Central memory CD8-positive, alpha-beta T cell (primary cell): ENCODE measurements at places on chromosomes 3 and 15.

DNA sequence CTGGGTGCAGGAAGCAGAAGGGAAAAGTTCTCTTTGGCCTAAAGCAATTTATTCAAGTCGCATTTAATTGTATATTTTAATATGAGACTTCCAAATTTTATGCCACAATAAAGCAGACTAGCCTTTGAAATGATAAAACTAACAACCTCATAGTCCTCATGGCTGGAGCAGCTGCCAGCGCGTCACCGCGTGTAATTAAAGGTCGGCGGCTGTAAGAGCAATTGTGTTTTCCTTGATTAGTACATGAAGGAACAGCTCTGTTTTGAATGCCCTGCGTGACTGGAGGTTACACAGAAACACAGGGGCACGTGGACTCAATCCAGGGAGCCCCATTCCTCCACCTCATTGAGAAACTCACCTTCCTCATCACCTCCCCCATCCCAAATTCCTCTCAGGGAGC is 10.1 kb upstream of the LRRC15 start:
- DNase-seq, result no peak

DNA sequence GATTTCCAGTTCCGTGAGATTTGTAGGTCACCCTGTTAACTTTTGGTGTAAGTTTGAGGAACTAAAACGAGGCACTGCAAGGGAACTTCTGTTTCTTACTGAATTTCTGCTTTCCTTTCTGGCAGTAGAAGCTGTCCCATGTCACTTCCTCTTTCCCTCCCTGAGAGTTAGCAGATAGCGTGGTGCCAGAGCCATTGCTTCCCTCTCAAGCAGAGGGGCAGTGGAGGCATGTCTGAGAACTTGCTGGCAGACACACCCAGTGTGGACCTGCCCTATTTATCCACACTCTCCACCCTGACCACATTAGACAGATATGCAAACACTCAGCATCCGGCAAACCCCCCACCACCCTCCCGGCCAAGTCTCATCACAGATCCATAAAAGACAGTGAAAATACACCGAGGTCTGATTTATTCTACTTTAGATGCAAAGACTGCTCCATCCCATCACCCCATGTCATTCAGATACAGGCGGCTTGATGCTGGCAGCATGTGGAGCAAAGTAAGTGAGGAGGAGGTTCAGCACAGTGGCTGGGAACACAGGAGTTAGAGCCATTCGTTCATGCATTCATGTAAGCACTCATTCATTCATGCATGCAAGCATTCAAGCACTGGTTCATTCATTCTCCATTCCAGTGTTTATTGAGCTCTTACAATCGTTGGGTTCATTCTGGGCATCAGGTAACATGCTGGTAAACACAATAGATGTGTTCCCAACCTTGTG is 324.7 kb downstream of the SHQ1 start:
- no peak for DNase-seq

DNA sequence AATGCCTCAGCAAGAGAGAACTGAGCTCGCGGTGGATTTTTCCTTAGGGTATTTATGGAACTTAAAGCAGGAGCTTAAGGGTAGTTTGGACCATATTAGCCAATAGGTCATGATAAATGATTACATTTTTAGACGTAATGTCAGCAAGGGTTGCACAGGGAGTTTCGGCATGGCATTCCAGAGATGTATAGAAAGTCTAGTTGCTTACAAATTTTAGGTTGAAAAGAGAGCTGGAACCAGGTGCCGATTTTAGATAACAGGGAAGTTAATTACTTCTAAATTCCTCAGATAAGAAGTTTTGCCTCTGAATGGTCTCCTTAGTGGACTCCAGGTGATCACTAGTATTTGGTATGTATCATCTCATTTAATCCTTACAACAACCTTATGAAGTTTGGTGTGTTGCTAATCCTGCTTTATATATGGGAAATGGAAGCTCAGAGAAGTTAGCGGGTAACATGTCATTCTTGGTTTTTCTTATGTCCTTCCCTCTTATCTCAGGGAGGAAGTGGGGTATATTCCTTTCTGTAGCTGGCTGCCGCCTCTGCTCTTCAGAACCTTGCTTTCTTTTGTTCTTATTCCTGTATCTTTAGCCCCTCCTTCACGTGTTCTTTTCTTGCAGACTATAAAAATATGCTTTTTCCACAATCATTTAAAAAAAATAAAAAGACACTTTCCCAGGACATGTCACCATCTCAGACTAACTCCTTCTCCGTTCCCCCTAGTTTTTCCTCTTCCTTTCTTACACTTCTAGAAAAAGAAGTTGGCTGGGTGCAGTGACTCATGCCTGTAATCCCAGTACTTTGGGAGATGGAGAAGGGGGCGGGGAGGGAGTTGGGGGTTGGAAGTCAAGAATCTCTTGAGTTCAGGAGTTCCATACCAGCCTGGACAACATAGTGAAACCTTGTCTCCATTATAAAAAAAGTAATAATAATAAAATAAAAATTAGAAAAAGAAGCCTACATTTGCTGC is 25.7 kb downstream of the IQGAP1 start:
- DNase-seq, result no peak

DNA sequence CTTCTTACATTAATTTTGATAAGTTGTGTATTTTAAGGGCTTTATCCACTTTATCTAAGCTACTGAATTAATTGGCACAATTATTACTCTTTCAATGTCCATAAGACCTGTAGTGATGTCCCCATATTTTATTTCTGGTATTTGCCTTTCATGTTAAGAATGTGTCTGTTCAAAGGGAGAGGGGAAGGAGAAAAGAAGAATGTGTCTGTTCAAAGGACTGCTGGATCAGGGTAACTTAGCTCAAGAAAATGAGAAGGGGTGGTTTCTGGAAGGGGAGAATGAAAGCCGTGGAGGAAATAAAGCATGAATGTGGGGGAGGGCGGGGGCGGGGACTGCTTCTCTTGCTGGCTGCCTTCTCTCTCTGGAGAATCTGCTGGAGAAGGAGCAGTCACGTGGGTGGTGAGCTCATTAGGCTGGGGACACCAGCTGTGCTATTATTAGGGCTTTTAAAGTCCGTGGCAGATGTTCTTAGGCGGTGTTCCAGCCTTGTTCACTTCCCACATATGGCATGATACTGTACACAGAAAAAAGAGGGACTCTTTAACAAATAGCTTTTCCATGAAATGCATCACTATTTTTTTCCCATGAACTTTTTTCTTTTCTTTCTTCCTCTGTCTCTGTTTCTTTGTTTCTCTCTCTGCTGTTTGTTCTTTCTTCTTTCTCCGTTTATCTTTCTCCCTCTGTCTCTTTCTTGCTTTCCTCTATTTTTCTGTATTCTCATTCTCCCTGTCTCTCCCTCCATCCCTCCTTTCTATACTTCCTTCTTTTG is 63.7 kb upstream of the ULK4 start:
- no peak for DNase-seq

DNA sequence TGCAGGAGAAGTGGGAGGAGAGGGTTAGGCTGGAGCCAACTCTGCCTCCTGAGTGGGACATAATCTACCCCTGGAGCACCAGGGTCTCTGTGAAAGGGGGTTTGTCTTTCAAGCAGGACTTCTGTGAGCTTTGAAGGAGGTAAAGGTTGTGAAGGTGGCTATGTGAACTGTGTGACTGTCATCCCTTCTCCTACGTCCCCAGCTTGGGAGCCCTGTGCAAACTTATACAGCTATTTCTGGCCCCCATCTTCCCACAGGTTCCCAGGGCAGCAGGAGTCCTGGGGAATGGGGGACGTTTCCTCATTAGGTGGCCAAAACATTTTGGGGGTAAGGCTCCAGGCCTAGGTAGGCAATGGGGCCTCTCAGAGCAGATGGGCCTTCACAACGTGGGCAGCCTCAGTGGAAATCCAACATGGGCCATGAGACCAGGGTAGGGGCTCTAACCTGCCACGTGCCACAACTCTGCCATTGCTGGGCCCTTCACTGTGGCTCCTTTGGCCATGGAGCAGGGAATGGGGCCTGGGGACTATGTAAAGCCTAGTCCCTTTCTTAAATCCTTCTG is 3.5 kb downstream of the VIPR1 start:
- DNase-seq, result no peak

GRCh38 chr15:85837011-85837433 is 42.3 kb upstream of the KLHL25 start:
- DNase-seq, result no peak

DNA sequence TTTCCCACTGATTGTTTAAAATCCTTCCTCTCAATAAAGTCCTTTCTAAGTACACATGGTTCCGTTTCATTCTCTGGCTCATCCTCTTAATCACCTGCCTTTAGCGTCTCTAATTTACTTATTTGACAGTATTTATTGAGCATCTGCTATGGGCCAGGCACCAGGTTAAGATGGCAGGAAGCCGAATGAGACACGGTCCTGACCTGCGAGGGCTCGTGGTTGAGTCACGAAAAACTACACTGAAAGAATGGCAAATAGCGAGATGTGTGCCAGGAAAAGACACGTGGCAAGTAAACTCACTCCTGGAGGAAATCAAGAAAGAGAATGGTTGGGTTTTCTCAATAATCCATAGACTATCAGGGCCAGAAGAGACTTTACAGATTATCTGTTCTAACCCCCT is 60.9 kb downstream of the HES1 start:
- DNase-seq, result no peak

DNA sequence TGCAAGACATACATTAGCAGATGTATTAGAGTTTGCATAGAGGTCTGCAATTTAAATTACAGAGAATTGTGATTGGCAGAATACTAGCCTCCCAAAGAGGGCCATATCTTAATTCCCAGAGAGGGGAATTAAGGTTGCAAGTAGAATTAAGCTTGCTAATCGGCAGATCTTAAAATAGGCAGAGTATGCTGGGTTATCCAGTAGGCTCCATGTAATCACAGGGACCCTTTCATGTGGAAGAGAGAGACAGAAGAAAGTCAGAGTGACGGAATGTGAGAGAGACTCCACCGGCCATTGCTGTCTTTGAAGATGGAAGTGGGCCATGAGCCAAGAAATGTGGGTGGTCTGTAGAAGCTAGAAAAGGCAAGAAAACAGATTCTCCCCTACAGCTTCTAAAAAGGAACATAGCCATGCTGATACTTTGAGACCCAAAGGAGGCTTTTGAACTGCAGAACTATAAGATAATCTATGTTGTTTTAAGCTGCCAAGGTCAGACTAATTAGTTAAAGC is 38.8 kb downstream of the IMPG2 start:
- no peak for DNase-seq

GRCh38 chr3:88090681-88091080 is 31.6 kb downstream of the ZNF654 start:
- DNase-seq, result no peak

DNA sequence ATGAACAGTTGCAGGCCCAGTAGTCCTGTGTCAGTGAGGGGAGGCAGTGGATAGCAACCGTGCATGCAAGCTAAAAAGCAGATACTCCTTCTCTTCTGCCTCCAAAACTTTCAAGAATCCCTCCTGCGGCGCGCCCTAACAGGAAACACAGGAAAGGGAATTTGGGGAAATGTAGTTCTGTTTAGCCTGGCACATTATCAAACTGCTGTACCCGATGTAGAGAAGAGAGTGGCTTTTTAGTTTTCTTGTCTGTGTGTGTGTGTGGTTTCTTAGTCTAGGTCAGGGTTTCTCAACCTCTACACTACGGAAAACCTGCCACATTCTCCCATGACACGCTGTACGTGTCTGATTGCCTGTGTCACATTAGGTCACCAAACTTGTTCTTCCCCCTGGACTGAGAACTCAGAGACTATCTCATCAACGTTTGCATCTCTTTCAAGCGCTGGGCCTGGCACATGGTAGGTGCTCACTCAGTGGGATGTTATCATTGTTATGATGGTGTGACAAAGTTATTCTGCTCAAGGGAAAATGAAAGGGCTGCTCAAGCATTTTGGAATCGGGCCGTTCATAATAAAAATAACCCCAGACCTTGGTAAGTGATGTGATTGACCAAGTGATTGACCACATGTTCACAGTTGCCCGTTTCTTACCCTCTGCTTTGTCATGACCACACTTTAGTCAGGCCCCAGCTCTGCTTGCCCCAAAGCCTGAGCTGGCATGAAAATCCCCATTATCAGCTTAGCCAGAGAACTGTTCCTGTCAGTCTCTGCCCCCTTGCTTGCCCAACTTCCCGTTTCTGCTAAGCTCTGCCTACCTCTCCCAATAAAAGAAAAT is 33.2 kb downstream of the TM4SF4 start:
- no peak for DNase-seq

GRCh38 chr3:108153451-108153981 is 62.7 kb upstream of the CD47 start:
- no peak for DNase-seq

DNA sequence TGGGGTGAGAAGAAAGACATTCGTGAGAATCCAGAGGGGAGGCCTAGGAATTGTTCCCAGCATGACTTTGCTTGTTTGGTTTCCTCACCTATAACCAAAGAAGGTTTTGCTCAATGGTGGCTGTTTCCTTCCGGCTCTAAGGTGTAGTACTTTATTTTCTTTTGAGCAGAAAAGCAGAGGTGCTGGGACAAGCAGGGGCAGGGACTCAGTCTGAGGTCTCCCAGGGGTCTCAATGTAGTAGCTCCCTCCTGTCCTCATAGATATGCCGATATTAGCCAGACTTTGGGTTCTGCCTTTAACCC is 41.6 kb downstream of the ZBTB38 start:
- no peak for DNase-seq

DNA sequence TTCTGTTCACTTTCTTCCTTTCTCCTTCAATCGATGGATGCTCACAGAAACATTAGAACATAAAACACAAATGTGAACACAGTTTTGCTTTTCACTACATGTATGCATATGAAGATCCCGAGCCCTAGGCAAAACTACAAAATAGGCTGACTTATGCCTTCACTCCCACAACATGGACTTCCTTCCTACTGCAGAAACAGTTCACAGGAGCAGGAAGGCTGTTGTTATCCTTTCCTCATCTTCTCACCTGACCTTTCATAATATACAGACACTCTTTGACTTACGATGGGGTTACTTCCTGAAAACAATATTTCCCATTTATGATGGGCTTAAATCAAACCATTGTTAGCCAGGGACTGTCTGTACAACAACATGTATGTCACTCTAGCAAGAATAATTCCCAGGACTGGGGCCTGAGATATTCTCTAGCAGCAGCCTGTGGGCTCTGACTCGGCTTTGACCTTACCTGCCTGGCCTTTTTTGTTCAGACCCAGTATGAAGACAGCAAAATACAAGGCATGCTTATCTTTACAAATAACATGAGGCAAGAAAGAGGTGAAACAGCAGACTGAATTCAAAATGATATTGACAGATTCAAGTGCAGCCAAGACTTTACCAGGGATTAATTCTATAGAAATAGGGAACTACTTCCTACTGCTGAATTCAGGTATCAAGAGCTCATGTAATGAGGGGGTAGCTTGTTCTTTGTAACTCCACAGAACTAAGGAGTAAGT is 51.8 kb upstream of the PLXND1 start:
- DNase-seq, result no peak

GRCh38 chr3:115704661-115705338 is 81.5 kb downstream of the GAP43 start:
- no peak for DNase-seq

GRCh38 chr3:47162697-47163168 is 1.2 kb downstream of the SETD2 start:
- DNase-seq, result no peak

- DNase-seq, result no peak
Measured at GRCh38 chr3:158753854-158754253, 21.6 kb upstream of the RARRES1 start.
